CD4-positive, alpha-beta T cell treated with Interleukin-2 at 100 ng/mL for 4 hours (primary cell): ENCODE measurements at places on chromosomes 5 and 9.

- DNase-seq, result no peak
These were observed 13.6 kb upstream of the IL17B start for GRCh38 chr5:149392718-149393117.

GRCh38 chr5:33788922-33789566 is 102.7 kb downstream of the ADAMTS12 start:
- DNase-seq, result no peak

DNA sequence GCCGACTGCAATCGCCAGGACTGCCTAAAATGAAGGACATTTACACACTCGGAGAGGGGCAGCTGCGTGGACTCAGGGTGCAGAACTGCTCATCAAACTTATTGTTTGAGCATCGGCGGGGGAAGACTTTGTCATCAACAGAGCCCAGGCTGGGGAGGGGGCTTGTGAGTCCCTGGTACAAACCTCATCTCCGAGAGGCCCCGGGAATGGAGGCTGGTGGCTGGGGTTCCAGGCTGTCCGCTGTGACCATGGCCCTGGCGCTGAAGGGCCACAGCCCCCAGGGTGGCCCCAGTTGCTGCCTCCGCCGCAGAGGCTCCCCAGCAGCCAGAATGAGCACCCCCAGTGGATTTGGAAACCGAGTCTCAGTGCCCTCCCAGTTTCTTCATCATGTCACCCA is 46.1 kb upstream of the RNU6ATAC start:
- no peak for DNase-seq

DNA sequence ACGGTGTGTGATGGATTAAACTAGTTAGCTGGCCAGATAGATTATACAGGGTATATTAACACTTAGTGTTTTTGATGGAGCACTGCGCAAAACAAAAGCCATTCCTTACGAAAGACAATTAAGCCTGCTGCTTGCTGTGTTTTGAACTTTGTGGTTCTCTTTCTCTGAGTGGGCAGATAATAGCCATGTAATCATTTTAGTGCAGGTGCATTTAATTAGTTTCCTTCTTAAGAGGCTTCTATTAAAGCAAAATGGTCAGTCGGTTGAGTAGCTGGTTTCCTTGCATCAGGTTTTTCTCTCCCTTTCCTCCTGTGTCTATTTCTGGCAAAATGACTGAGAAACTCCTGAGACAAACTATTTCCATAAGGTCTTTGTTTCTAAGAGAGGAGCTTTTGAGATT is 512.5 kb downstream of the DMAC1 start:
- DNase-seq, result no peak

- DNase-seq, result no peak
These were observed 30.0 kb upstream of the NREP start for GRCh38 chr5:111787006-111787405.

- no peak for DNase-seq
These were observed 26.0 kb upstream of the PDE4D start for GRCh38 chr5:59919484-59919883.

DNA sequence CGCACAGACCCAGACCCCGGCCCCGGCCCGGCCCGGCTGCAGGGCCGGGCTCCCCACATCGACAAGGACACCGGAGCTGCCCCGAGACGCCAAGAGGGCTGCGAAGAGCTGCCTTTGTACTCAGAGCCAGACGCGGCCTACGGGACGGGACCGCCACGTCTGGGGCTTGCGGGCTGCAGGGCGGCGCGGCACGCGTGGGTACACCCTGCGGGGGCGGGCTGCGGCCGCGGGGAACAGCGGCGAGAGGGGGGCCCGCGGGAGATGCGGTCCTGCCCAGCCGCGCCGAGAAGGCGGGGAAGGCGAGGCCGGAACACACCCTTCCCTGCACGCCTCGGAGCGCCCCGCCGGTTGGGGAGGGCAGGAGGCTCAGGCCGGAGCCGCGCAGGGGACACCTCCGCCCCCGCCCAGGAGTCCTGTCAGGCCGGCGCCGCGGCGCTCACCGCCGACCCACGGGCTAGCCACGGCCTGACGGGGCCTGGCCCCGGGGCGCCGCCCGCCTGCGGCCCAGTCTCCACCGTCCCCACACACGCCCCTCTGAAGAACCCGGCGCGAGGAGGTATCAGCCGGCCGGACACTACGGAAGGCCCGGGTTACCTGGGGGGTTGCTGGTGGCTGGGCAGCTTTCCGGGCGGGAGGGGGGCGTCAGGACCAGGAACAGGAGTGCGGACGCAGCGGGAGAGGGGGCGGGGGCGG is 478 bp downstream of the RAB14 start:
- peak; percentile 37 for DNase-seq

- no peak for DNase-seq
These were observed 45.4 kb upstream of the CDKN2B start for GRCh38 chr9:22054529-22054928.

DNA sequence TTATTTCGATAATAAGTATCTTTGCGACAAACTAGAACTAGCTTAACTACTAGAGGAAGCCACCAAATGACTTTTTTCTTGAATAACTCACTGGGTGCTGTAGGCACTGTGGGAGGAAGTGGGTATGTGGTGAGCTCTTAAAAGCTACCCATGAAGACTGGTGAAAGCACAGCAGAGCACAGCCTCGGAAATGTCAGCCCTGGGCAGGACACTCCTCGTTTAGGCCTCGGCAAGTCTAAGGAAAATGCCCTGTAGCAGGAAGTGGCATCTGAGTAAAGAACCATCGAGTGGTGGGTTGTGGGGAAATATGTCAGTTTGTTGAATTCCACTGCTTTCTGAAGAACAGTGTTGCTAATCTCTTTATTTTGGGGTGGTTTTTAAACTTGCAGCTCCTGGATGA is 44.0 kb upstream of the NCS1 start:
- DNase-seq, result peak; percentile 86

- no peak for DNase-seq
These were observed 161.9 kb downstream of the PPP2R2B start for GRCh38 chr5:146716636-146717035.

GRCh38 chr9:16434526-16434925 is 435.9 kb downstream of the BNC2 start:
- DNase-seq, result no peak
